ENCODE measurements at places on chromosomes 6 and 20. TPM values are rescaled to one million over a fixed set of nuclear protein-coding genes. Genes with fewer than 3 reads are reported as not detected.

Gene MDC1
- polyA plus RNA-seq: 16.5 TPM

Gene BACH2
- 0.01 TPM for polyA plus RNA-seq

Gene GDAP1L1
- 0.13 TPM for polyA plus RNA-seq

Gene C20orf204
- 0.49 TPM for polyA plus RNA-seq

Gene C4B
- polyA plus RNA-seq: 1.3 TPM

Gene DEFB112
- polyA plus RNA-seq: not detected

Gene KCTD20
- polyA plus RNA-seq: 17.8 TPM

Gene ISM1
- polyA plus RNA-seq: 0.39 TPM

Gene B3GAT2
- 0.03 TPM for polyA plus RNA-seq

Gene PLA2G7
- not detected for polyA plus RNA-seq

DNA sequence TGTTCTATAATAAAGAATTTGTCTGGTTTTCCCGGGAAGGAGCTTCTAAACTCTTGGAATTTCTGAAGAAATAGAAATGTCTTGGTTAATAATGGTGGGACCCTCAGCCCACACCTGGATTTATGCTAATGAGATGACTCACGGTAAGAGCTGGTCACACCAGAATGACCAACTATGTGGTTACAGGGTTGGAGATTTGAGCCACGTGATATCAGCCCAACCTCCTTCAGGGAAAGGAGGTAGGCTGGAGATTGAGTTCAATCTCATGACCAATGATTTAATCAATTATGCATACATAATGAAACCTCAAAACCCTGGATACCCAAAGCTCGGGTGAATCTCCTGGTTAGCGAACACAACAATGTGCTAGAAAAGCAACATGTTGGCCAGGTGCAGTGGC is 22.1 kb upstream of the CDKN1A start:
- DNase-seq: no peak

DNA sequence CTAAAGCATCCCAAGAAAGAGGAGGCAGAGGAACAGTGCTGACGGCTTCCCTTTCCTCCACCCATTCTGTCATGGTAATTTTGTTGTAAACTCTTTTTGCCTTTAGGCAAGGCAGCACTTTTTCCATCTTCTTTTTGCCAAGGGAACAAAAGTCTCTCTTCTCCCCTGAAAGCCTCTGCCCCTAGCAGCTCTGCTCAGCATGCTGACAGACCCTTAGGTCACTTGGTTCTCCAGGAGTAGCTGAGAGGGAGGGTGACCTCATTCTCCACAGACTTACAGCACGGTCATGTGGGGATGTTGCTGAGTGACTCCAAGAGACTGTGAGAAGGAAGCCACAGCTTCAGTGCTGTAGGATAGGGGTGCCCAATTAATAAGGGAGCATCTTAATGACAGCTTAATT is 81.1 kb upstream of the RALGAPA2 start:
- no peak for DNase-seq

GRCh38 chr6:33197431-33198048 is 2.9 kb downstream of the RXRB start:
- peak; percentile 67 for DNase-seq

GRCh38 chr6:108438918-108439317 is 121.8 kb upstream of the FOXO3 start:
- DNase-seq: no peak

- DNase-seq: no peak
Observed at GRCh38 chr6:137652961-137653705, 158.9 kb upstream of the OLIG3 start.

DNA sequence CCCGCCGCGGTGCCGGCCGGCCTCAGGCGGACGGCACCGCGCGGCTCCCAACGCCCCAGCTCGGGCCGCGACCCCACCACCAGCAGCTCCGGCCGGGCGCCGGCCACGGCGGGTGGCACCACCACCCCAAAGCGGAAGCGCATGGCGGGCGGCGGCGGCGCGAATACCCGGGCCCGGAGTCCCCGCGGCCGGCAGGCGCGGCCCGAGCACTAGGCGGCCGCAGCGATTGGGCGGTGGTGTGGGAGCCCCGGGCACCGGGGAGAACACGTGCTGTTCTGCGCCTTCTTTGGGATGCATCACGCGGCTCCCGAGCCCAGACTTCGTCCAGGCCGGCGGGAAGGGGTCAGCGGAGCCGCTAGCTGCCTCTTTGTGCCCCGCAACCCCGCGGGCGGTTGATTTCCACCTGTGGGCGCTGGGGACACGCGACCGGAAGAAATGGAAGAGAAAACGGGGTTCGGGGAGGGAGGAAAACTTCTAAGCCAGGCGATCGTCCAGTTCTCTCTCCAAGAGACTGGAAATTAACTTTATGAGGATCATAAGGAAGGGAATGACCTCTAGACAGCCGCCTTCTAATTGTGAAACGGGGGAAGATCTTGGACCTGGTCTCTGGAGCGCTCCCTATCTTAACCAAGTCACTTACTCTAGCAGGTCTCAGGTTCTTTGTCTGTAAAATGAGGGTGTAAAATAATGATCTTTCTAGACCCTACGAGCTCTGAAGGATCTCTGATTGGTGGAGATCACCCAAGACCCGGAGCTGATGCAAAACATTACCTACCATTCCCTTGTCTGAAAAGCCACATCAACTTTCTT is at the start of gene EPM2A:
Gene EPM2A (minus strand): TSS at position 165 of the 810 bp plus-strand sequence. CDS start 22 bp downstream, at position 143.
- DNase-seq: peak; percentile 79

GRCh38 chr6:13702809-13703302 is 8.8 kb downstream of the RANBP9 start:
- DNase-seq: no peak

- peak; percentile 57 for DNase-seq
Observed at GRCh38 chr6:28953039-28953584, 29.3 kb upstream of the TRIM27 start.

DNA sequence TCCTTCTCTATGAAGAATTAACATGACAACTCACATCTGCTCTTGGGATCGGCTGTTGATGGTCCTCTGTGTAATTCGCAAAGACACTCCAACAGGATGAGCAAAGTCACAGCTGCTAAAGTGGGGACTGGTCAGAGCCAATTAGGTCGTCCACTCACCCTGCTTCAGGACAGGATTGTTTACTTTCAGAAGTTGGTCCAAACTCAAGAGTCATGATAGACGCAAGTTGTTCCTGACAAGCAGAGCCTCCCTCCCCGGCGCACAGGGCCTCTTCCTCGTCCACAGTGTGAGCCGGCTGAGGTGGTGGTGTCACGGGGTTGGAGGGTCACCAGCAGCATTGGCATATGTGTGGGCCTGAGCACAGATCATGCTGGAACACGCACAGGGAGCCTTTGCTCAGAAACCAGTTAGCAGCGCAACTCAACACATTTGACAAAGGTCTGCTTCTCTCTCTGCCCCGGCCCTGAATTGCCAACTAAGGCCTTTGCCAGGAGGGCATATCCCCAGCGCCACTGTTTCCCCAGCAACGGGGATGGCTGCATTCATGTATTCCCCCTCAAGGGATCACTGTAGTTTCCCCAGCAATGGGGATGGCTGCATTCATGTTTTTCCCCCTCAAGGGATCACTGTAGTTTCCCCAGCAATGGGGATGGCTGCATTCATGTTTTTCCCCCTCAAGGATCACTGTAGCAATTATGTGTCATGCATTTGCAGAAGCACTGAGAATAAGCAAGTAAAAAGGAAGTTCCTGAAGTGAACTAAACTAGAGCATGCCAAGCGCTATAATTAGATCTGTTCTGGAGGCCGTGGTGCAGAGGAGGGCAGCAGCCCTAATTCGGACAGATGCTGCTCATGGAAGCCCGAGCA is 111.7 kb downstream of the THBS2 start:
- DNase-seq: no peak

- no peak for DNase-seq
Observed at GRCh38 chr6:33147807-33148666, 44.2 kb downstream of the COL11A2 start.

- DNase-seq: no peak
Observed at GRCh38 chr20:12113468-12114371, 196.0 kb downstream of the BTBD3 start.

- DNase-seq: no peak
Observed at GRCh38 chr6:124622351-124622750, 339.9 kb upstream of the RNF217 start.

- DNase-seq: no peak
Observed at GRCh38 chr6:167226383-167226685, 64.8 kb upstream of the UNC93A start.

GRCh38 chr6:146153040-146153758 is 124.3 kb downstream of the GRM1 start:
- no peak for DNase-seq

GRCh38 chr6:145883263-145883662 is 68.7 kb upstream of the FBXO30 start:
- no peak for DNase-seq

DNA sequence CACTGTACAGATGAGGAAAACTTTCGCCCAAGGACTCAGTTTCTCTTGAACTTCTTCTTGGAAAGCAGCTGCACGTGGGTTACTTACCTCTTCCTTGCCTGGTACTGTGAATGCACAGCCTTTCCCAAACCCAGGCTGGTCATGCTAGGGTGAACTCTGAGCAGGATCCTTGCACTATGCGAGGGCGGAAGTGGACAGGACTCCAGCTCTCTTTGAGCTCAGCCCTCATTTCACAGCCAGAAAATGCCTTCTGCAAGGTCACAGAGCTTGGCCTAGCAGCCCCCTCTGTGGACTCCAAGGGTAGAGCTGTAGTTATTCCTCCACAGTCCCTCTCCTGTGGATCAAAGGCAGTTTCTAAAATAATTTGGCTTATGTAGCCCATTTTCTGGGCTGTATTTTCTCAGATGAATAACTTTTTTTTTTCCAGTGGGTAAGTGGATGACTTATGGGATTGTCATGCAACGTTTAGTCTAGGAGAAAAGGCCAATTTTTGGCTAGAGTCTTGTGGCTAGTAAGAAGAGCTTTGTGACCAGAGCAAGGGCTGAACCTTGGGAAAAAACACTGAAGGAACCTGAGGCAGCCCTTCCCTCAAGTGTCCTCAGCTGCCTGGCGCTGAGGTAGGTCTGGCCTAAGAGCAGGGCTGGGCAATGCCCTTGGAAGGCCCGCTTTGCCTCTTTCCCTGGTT is 172.7 kb downstream of the SCP2D1 start:
- DNase-seq: no peak

DNA sequence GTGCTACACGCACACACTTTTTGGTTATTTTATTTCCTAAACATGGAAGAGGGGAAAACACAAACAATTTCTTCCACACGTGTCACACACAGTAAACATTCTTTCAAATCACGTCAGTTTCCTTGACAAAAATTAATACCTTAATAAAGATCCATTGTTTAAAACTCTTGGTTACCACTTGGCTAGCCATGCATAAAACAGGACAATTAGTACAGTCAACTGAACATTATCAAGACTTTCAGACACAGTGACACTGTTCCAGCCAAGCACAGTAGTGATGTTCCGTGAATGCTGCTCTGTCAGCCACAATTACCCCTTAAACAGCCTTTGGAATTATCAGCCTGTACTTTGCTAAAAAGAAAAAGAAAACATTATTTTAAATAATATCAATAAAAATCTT is 50.8 kb downstream of the GMDS start:
- DNase-seq: no peak

- peak; percentile 65 for DNase-seq
Observed at GRCh38 chr20:53579581-53580375, 13.9 kb downstream of the ZNF217 start.

DNA sequence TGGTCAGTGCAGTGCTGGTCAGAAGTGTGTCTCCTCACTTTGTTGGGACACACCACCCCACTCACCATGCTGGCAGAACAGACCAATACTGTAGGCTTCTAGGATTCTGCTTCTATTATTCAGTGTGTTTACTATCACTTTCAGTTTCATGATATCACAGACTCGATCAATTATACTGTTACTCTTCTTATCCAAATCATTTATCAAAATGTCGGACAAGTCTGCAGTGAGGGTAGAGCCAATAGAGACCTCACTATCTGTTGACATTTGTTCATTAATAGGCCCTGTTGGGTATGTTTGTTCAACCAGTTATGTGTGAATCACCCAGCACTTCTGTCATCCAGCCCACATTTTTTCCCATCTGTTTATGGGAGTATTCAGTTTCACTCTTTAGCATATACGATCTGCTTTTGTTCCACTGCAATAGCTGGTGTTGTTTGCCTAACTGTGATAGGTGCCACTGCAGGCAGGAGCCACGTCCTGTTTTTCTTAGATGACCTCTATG is 140.1 kb downstream of the NRN1 start:
- peak; percentile 22 for DNase-seq

GRCh38 chr6:45036103-45036502 is 292.0 kb upstream of the RUNX2 start:
- no peak for DNase-seq

DNA sequence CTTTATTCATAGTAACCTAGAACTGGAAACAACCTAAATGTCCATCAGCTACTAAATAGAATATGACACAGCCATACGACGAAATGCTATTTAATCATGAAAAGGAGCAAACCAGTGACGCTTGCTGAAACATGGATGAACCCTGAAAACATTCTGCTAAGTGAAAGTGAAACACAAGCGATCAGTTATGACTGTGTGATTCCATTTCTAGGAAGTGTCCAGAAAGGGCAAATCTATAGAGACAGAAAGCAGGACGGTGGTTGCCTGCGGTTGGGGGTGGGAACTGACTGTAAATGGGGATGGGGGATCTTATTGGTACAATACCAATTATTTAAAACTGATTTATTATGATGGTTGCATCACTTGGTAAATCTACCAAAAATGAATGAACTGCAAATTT is 126.8 kb downstream of the IPCEF1 start:
- DNase-seq: no peak

GRCh38 chr20:52410182-52410647 is 218.6 kb upstream of the ZFP64 start:
- DNase-seq: no peak

DNA sequence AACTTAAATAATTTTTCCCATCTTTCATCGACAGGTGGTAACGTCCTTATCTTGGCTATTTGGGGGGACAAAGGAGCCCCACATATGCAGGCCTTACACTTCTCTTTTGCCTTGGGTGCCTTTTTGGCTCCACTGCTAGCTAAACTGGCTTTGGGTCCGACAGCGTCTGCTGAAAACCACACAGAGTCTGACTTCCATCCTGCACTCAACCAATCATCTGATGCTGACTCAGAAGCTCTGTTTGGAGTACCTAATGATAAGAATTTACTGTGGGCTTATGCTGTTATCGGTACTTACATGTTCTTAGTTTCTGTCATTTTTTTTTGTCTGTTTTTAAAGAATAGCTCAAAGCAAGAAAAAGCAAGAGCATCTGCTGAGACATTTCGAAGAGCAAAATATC is 178.5 kb downstream of the SLC16A10 start:
- no peak for DNase-seq

GRCh38 chr20:45810191-45810970 is 2.1 kb upstream of the UBE2C start:
- DNase-seq: no peak

- DNase-seq: no peak
Observed at GRCh38 chr6:170174771-170175643, 115.9 kb downstream of the DLL1 start.

- no peak for DNase-seq
Observed at GRCh38 chr6:148709577-148709976, 37.3 kb upstream of the UST start.

DNA sequence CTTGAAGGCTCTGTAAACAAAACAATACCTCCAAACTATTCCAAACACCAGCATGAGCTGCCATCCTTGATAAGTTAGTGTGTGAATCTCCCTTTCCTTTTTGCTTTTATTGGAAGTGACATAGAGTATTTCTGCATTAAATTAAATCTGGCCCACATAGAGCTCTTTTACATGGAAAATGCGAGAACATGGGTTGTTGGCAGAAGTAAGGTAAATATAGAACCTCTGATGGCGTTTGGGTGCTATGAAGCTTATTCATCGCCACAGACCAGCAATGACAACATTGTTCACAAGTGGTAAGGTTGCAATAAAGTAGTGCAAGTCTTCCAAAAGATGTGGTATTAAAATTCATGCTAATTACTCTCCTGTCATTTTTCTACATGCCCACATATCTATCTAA is 445.8 kb upstream of the JAG1 start:
- no peak for DNase-seq
